ENCODE measurements at places on chromosomes 12 and 14.

DNA sequence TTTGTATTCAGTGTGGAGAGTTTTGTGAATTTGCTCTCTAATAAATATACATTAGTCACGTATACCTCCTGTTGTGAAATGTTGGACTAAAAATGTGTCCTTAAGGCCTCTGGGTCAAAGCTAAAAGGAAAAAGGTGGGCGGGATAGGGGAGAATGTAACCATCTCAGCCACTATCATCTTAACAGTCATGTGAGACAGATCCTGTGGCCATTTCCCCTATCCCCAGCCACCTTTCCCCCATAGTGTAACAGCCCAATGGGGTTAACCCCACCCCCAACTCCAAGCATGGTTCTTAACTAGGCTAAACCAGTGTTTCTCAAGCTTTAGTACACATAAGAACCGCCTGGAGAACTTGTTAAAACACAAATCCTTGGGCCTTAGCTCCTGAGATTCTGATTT, 6.5 kb upstream of the ITPR2 start:
- no peak for DNase-seq

DNA sequence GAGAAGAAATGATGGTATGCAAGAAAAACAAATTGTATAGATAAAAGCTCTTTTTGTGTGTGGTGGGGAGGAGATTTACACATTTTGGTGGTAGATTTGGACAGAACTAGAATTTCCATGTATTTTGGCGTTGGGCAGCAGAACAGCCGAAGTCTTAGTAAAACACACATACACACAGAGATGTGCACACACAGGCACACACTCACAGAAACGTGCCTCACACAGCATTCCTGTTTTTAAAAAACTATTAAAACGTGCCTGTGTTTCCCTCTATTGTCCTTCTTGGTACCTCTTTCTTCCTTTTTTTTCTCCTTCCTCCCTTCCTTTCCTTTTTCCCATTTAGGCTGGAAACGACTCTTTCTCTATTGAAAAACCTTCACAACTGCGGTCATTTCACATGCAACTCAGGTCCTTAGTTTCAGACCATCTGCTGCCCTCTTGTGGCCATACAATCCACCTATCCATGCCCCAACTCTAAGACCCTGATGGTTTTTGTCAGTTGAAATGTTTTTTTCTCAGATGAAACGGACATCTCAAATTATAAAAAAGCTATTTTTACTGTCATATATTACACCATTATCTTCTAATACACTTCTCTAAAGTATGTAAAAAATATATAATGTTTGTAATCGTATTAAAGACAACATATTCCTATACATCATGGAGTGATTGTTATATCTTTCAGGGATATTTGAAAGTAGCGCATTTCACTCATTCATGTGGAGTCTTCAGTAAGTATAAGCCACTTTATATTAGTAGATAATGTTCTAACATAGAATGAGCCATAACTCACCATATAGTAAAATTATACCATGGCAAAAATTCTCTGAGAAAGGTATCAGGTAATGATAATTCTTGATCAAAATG, 386.7 kb upstream of the NOVA1 start:
- no peak for DNase-seq

- no peak for DNase-seq
Observed at GRCh38 chr14:46245276-46245675, 406.3 kb downstream of the RPL10L start.

DNA sequence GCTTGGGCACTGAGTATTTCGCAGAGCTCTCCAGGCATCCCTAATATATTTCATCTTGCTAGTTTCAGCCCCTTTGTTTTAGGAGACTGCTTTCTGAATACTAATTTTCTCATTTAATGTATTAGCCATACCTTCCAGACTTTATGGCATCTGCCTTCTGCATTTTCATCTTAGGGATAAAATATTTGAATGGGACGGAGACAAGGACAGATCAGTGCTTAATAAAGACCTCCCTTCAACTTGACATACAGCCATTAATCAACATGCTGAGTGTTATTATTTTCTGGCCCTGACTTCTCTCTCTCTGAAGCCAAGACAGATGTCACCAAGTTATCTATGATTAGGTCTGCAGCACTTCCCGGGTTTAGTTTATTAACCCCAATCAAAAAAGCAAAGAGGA, 42.4 kb downstream of the CACNA2D4 start:
- DNase-seq: no peak
